ENCODE measurements at places on chromosomes 7 and 10. TPM values are rescaled to one million over a fixed set of nuclear protein-coding genes. Genes with fewer than 3 reads are reported as not detected.

DNA sequence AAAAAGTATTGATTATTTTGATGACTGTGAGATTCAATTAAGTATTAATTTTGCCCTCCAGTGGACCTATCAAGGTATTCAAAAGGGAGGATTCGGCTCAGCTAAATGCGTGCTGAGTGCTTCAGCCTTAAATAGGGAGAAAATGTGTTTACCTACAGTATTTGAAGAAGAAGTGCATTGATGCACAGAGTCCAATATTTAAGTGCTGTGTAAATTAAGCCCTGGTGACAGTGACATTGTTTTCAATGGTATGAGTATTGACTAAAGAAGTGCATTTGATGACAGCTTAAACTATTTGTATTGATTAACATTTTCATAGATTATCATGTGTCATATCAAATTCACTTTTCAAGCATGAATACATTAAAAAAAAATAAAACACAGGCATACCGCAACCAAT, 106.6 kb downstream of the POU6F2 start:
- no peak for DNase-seq

GRCh38 chr10:51718804-51719291, 19.5 kb upstream of the CSTF2T start:
- no peak for DNase-seq

SLC25A13 gene
- total RNA-seq = 78.1 TPM

GHRHR gene
- total RNA-seq = not detected
